ENCODE measurements at places on chromosomes 12 and 14.

DNA sequence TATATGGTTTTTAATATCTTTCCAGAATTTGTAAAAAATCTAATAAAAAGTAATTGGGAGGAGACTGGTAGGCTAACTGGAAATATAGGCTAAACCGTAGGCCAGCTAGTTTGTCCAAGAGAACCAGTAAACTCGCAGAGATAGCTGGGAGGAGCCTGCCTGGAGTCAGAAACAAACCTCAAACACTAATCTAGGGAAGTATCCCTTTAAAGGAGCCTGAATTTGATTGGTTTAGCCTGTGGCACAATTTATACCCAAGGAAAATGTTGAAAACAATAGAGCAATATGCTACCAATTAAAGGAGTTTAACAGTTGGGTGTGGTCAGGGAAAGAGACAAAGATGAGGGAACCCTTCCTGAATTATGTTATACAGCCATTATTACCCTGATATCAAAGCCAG, 109.6 kb downstream of the EML5 start:
- DNase-seq: no peak

GRCh38 chr14:93522221-93522620, 91.5 kb downstream of the UNC79 start:
- DNase-seq: no peak

DNA sequence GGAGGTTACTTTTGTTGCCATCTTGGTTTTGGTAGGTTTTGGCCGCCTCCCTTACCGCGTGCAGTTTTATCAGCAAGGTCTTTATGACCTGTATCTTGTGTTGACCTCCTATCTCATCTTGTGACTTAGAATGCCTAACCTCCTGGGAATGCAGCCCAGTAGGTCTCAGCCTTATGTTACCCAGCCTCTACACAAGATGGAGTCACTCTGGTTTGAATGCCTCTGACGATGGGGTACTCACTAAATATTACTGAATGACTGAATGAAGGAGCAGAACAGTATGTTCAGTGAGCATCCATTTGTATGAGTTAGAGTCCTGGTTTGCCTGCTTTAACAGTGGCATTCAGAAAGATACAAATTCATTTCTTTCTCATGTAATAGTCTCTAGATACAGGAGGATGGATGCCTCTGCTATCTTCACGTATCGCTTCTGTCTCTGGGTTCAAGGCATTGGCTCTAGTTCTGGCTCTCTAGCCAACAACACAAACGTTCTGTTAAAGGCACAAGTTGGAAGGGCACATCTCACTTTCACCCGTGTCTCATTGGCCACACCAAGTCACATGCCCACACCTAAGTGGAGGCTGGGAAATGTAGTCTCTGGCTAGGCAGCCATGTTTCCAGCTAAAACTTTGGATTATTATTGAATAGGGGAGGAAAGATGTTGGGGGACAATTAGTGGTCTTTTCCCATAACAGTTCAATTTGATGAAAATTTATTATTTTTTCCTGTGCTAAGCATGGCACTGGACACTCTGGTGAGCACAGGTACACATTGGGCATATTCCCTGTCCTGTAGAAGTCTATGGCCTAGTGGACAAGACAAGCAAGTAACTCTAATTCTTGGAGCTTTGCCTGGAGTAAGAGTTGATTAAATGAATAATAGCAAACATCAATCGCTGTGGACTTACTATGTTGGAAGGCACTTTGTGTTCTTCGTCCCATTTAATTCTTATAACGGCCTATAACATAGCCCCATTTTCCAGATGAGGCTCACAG, 75.2 kb upstream of the RPH3A start:
- DNase-seq: peak; percentile 18

GRCh38 chr12:98369581-98369980, 145.8 kb upstream of the TMPO start:
- no peak for DNase-seq

DNA sequence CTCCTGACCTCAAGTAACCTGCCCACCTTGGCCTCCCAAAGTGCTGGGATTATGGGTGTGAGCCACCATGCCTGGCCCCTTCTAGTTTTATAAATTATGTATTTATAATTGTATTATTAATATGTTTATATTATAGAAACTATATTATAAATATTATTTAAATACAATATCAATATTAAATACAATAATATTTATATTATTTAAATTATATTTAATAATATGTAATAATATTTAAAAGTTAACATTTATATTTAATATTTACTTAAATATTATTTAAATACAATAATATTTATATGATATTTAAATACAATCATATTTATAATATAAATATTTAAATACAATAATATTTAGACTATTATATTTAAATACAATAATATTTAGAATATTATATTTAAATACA, 20.0 kb downstream of the SDR9C7 start:
- no peak for DNase-seq

DNA sequence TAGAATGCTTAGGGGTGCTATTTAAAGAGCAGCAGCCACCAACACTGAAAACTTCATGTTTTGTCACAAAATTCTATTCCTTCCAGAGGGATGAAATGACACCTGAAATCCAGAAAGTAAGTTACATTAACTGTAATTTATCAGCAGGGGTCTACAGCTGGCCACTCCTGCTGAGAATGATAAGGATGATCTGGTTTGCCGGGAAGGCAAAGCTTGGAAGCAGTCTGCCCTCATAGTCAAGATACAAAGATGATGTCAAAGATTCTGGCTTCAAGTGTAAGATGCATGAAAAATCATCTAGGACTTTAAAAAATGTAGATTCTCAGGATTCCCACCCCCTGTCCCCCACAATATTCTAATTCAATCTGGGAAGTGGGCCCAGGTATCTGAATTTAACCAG, 58.4 kb downstream of the DCAF5 start:
- DNase-seq: no peak

GRCh38 chr14:60090864-60091519, 731 bp upstream of the PCNX4 start:
- peak; percentile 28 for DNase-seq

DNA sequence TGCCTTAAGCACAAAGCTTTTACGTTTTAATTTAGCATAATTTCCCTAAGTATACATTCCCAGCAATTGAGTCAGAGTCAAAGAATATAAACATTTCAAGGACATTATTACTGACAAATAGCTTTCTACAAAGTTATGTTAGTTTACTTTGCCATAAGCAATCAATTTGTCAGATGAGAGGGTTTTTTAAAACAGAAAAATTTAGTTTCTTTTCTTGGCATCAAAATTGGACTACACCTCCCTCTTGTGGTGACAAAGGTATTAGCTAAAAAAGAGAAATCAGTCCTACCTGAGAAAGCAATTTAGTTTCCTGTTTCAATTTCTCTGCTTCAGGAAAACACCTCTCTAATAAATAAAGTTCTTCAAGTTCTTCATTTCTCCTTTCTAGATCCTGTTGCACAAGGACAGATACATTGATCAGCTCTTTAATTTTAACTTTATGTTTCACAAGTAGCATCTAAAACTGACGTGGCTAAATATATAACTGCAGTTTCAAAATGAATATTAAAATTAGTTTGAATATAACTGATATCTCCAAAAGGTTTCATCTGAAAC, 39.9 kb downstream of the DNAI7 start:
- DNase-seq: no peak

DNA sequence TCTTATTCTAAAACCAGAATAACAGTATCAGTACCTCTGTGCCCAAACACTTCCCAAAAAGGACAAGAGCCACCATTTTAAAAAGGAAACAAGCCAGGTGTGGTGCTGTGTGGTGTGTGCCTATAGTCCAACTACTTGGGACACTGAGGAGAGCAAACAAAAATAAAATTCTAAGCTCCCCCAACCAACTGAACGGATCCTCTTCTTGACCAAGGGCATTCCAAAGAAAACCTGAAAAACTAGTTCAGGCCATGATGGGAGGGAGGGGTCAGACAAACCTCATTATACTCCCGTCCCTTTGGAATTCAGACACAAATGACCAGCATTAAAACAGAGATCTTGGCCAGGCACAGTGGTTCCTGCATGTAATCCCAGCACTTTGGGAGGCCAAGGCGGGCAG, 20.5 kb downstream of the SLC11A2 start:
- no peak for DNase-seq

DNA sequence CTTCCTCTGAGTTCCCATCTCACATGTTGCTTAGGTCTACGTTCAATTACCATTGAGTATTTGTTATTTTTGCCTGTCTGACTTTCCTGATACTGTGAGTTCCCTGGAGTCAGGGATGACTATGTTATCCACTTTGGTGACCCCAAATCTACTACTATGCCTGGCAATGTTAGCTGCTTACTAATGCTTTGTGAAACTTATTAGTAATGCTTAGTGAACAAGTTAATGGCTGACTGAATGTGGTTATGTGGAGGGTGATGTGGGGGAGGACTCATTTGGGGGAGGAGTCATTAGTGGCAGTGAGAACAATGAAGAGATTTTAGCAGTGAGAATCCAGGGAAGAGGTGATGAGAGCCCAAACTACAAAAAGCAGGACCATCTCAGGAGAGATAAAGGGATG, 121.6 kb downstream of the KTN1 start:
- DNase-seq: no peak

- no peak for DNase-seq
Measured at GRCh38 chr12:56838621-56839488, 75.7 kb downstream of the HSD17B6 start.

DNA sequence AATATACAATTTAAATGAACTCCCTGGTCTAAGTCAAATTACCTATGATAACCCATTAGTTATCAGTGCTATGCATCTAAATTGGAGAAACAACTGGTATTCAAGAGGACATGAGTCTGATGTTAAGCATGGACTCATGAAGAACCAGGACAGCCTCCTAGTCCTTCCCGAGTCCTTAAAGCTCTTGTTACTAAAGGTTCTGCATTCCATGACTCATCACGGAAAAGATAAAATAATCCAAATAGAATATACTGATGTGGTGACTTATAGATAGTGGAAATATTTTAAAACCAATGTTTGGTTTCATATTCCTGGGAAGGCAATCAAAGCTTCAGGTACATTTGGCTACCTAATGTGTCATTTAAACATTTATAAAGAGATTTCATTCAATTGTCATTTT, 117.2 kb upstream of the PMCH start:
- no peak for DNase-seq

GRCh38 chr14:68955164-68955850, 23.8 kb downstream of the ACTN1 start:
- DNase-seq: no peak

DNA sequence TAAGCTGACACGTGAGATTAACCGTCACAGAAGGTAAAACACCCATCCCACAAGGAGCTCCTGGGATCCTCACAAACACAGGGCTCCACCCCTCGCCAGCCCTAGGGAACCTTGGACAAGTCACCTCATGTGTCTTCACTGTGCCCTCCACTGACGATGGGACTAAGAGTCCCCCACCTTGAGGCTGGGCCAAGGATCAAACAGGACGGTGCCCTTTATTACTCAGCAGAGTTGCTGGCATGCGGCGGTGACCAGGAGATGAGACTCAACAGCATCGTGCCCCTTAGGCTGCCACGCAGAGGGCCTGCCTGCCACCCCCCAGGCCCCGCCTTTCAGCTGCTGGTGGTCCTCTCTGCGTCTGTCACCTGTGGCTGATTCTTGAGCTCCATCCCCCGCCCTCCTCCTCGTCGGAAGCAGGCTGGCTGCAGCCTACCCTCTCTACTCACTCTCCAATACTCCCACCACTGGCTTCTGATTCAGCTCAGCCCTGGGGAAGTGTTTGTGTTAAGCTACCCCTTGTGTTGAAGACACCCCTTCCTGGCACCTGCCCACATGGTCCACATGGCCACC, 105.2 kb downstream of the DICER1 start:
- no peak for DNase-seq

Measured in nephron progenitor cell (in vitro differentiated cells).